ENCODE measurements at places on chromosomes 1 and 21. TPM values are rescaled to one million over a fixed set of nuclear protein-coding genes. Genes with fewer than 3 reads are reported as not detected.

- H3K4me1 ChIP-seq, result peaks cover 4% of the 10 kb centered on the region
- H3K36me3 ChIP-seq, result no peaks in the 10 kb centered on the region
- peaks cover 52% of the 10 kb centered on the region for H3K27me3 ChIP-seq
- no peak overlapping the region for H3K27ac ChIP-seq
- H3K4me3 ChIP-seq, result no peak overlapping the region
Observed at GRCh38 chr1:162028726-162029125, 5.1 kb upstream of the OLFML2B start.

The GBP7 gene
- total RNA-seq, result not detected

The MEGF6 gene
- total RNA-seq, result 32.4 TPM

- peaks cover 4% of the 10 kb centered on the region for H3K36me3 ChIP-seq
- no peak overlapping the region for H3K27ac ChIP-seq
- DNase-seq, result peak; percentile 74
- H3K4me3 ChIP-seq, result peak overlapping the region; percentile 79
- H3K27me3 ChIP-seq, result peaks cover 34% of the 10 kb centered on the region
- H3K4me1 ChIP-seq, result peaks cover 31% of the 10 kb centered on the region
Observed at GRCh38 chr21:41419921-41420862, 5.8 kb upstream of the MX1 start.

GRCh38 chr1:12584900-12585525, 33.0 kb downstream of the DHRS3 start:
- H3K4me1 ChIP-seq, result peaks cover 6% of the 10 kb centered on the region
- H3K36me3 ChIP-seq, result no peaks in the 10 kb centered on the region
- H3K27ac ChIP-seq, result no peak overlapping the region
- no peaks in the 10 kb centered on the region for H3K27me3 ChIP-seq

The UQCRH gene
- total RNA-seq, result 611 TPM

DNA sequence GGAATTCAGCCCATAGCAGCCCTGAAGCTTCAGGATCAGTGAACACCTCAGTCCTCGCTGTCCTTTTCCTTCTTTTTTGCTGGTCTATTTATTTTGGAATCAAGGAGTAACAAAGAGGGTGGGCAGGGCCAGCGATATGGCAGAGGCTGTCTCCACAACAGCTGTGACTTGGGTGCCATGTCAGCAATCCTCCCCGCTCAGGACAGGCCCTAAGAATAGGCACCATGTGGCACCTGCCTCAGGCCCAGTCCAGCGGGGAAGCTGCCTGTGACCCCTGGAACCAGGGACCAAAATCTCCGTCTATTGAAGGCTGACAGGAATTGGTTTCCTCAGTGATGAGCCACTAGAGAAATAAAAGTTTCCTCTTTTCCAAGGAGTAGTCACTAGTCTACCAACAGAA, 58.6 kb upstream of the TNR start:
- H3K36me3 ChIP-seq, result no peaks in the 10 kb centered on the region
- DNase-seq, result no peak
- no peak overlapping the region for H3K27ac ChIP-seq
- peaks cover 9% of the 10 kb centered on the region for H3K27me3 ChIP-seq
- no peak overlapping the region for H3K4me3 ChIP-seq

- no peaks in the 10 kb centered on the region for H3K27me3 ChIP-seq
- peaks cover 23% of the 10 kb centered on the region for H3K4me1 ChIP-seq
- no peak overlapping the region for H3K4me3 ChIP-seq
- no peak for DNase-seq
- no peaks in the 10 kb centered on the region for H3K36me3 ChIP-seq
Observed at GRCh38 chr1:153493343-153493960, 33.0 kb upstream of the S100A7 start.

The GPX7 gene
- 9.9 TPM for total RNA-seq

Data from WTC11 (cell line).